T-helper 9 cell (primary cell): ENCODE measurements at places on chromosomes 1 and 21.

DNA sequence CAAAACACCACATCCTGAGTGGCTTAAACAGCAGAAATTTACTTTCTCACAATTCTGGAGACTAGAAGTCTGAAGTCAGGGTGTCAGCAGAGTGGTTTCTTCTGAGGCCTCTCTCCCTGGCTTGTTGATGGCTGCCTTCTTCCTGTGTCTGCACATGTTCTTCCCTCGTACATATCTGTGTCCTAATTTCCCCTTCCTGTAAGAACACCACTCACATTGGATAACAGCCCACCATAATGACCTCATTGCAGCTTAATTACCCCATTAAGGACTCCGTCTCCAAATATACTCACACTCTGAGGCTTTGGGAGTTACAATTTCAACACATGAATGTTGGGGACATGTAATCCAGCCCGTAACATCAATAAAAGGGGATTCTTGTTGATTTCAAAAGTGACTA, 23.4 kb downstream of the C8A start:
- no peak for DNase-seq

DNA sequence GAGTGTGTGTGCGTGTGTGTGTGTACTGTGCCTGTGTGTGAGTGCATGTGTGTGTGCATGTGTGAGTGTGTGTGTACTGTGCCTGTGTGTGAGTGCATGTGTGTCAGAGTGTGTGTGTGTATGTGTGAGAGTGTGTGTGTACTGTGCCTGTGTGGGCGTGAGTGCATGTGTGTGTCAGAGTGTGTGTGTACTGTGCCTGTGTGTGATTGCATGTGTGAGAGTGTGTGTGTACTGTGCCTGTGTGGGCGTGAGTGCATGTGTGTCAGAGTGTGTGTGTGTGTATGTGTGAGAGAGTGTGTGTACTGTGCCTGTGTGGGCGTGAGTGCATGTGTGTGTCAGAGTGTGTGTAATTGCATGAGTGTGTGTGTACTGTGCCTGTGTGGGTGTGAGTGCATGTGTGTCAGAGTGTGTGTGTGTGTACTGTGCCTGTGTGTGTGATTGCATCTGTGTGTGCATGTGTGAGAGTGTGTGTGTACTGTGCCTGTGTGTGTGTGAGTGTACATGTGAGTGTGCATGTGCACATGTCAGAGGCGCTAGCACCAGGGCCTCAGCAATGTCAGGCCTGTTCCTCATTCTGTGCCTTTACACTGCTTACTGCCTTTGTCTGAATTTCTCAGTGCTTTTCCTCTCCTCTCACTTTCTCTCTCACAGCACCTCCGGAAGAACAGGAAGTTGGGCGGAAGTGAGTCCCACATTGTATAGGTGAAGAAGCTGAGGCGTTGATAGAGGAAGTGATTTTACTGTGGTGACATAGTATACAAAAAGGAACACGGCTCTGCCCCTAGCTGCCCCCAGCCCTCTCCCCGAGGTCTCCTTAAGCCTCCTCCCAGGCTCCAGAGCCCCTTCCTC, 4.9 kb downstream of the SLC5A9 start:
- DNase-seq: no peak

- no peak for DNase-seq
Observed at GRCh38 chr1:48215222-48215621, 7.3 kb upstream of the SLC5A9 start.

DNA sequence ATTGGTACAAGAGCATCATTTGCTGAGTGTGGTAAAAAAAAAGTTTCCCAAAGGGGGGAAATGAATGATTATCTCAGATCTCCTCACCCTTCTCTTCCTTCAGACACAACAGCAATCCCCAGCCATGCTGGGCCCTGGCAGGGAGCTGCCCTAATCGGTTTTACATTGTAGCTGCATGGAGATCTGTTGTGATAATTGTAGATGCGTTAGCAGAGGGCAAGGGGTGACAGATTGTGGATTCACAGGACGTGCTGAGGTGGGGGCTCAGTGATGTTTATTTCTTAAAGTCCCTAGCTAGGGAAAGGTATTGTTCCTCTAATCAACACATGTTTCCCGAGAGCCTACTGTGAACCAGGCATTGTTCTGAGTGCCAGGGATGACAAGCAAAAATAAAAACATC, 304.1 kb downstream of the PBX1 start:
- DNase-seq: no peak

GRCh38 chr1:101376121-101377083, 139.6 kb downstream of the S1PR1 start:
- no peak for DNase-seq

- DNase-seq: no peak
Observed at GRCh38 chr1:15188678-15189077, 35.1 kb downstream of the TMEM51 start.

DNA sequence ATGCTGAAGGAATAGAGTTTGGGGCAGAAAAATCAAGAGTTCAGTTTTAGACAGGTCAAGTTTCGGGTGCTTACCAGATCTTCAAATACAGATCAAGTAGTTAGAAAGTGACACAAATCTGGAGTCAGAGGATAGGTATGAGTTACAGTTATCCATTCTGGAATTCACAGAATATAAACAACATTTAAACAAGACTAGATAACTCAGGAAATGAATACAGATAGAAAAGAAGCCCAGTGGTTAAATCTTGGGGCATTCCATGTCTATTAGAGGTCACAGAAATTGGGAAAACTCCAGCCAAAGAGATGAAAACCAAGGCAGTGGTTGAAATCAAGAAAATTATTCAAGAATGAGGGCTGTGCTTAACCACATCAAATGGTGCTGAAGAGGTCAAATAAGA, 187.0 kb upstream of the HP1BP3 start:
- DNase-seq: no peak

- DNase-seq: no peak
Observed at GRCh38 chr21:38822778-38823238, 17.1 kb downstream of the ETS2 start.

DNA sequence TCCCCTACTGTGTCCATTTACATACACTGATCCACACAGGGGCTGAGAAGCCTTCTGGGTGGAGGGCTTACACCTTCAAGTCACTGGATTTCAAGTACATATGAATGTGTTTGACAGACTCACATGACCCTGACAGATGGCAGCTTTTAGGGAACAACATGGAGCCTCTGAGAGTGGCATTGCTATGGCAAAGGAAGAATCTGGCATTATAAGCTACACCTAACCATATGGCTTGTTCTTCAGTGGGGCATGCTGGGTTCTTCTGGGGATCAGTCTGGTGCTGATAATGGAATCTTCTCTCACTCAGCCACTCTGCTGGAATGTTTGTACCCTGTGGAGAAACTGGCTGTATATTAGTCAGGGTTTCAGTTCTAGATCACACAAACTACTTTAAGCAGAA, 68.5 kb upstream of the PDE4B start:
- no peak for DNase-seq

DNA sequence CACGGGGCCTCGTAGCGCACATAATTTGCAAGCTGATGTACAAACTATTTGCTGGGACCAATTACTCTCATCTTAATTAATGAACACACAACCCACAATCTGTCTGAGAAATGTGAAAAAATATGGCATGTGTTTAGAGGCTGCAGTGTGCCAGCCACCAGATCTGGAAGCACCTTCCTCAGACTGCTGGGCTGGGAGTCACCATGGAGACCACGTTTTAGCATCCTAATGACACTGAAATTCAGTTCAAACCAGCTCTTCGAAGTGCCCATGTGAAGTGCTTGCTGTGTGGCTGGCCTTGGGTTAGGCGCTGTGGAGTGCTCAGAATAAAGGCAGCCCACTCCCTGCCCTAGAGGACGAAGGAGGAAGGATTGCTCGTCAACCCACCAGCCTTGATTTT, 482.4 kb downstream of the OMA1 start:
- DNase-seq: no peak

- no peak for DNase-seq
Observed at GRCh38 chr1:91631718-91632330, 131.2 kb downstream of the CDC7 start.

DNA sequence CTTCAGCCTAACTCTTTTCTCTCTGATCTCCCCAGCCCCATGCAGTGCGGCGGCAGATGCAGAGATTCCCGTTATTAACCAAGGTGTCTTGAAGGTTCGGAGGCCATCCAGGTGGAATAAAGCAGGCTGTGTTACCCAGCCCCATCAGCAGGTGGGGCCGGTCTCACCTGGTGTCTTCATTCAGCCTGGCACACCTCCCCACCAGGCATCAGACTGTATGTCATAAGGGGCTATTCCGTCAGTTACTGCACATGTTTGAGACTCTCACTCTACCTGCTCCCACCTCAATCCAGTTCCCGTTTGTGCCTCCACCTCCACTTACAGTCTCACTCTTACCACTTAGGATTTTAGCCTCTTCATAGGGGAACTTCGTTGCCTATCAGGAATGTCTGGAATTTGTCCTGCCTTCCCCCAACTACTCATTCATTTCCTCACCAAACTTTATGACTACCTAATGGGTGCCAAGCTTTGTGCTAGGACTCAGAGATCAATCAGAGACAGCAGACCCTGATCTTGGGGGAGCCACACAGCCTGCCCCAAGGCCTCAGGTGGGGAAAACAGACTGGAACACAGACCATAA, 170.2 kb downstream of the PLPP3 start:
- no peak for DNase-seq

DNA sequence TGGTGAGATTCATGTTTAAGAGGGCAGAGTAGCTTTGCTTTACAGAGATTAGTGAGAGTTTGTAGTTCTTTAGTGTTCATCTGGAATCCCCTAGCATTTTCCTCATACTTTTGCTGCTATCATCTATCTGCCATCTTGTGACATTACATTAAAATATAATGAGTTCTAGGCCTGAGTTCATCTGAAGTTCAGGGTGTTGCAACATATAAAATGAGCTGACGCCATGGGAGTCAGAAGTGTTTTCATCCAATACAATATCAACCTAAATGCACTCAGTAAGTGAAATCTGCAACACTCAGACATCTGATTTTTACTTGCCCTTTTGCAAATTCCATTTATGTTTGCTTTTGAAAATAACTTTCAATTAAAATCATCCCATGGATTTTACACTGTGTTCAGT, 153.8 kb downstream of the NTNG1 start:
- no peak for DNase-seq

- DNase-seq: no peak
Observed at GRCh38 chr1:118958937-118959631, 29.1 kb downstream of the TBX15 start.

GRCh38 chr1:206066479-206067171, 13.7 kb downstream of the RHEX start:
- no peak for DNase-seq

GRCh38 chr1:33383489-33383888, 47.4 kb downstream of the PHC2 start:
- DNase-seq: no peak

- no peak for DNase-seq
Observed at GRCh38 chr21:25079053-25079452, 528.2 kb downstream of the MRPL39 start.

DNA sequence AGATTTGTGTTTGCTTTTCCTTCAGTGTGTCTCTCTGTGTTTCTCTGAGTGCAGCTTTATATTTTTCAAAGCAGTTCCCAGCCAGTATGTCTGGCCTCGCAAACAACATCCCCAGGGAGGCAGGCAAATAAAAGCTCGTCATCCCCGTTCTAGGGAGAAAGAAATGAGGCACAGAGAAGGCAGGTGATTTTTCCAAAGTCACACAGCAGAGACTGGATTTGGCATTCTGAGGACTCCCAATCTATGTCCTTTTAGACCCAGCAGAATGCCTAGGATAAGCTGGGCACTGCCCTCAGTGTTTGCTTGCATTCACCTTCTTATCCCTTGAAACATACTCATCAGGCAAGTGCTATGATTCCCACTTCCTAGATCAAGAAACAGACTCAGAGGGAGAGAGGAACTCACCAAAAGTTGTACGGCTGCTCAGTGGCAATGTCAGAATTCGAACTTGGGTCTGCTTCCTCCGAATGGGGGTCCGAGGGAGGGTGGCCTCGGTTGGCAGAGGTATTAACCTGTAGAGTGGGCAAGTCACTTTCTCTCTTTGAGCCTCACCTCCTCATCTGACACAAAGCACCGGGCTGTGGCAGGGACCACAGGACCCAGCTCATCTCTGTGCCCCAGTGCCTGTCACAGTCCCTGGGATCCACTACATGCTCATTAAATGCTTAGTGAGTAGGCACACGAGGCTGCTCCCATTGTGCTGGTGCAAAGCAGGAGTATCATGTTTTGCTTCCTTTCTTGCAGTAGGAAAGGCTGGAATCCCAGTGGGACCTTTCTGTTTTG, 4.2 kb downstream of the RAP1GAP start:
- DNase-seq: no peak

- no peak for DNase-seq
Observed at GRCh38 chr1:19940486-19941205, 17.2 kb upstream of the PLA2G2E start.

DNA sequence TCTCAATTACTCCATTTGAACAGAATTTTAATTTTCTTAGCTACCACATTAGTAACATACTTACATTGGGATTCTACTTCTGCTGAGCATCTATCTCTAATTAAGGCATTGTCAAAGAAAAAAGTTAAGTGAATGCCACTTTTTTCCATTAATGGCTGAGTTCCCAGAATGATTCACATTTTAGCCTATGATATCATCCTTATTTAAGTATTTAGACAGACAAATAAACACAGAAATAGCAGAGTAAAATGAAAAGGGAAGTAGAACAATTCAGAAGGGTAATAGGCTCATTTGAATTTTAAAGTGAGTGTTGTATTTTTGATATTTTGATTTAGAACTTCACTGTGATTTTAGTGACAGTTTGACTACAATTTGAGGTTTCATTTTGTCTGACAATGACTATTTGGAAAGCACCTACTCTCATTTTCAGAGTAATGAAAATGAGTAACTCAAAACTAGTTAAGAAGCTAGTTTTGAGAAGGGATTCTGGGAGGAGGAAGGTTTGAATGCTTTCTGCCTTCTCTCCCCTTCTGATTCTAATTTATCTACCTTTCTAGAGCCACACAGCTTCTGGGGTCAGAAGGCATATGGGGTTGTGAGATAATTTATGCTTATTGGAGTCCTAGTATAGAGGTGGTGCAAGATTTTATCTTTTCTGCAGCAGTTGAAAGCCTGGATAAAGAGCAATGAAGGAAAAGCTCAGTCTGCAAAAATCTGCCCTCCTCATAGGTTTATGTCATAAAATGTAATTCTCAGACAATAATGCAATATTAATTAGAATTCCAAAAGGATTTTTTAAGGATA, 15.5 kb downstream of the LYPLAL1 start:
- no peak for DNase-seq

GRCh38 chr1:239204401-239204800, 182.0 kb upstream of the CHRM3 start:
- no peak for DNase-seq

GRCh38 chr1:240582953-240583352, 29.0 kb downstream of the GREM2 start:
- no peak for DNase-seq

- DNase-seq: no peak
Observed at GRCh38 chr1:85448358-85448757, 16.6 kb downstream of the DDAH1 start.

- DNase-seq: no peak
Observed at GRCh38 chr1:172515927-172516326, 17.0 kb upstream of the SUCO start.

- no peak for DNase-seq
Observed at GRCh38 chr1:2146836-2147517, 47.6 kb downstream of the FAAP20 start.
